ENCODE measurements at places on chromosomes 16 and 17.

- DNase-seq, result no peak
Measured at GRCh38 chr16:83727018-83727417, 80.8 kb upstream of the HSBP1 start.

GRCh38 chr17:64653325-64653984, 8.7 kb downstream of the SMURF2 start:
- no peak for DNase-seq

DNA sequence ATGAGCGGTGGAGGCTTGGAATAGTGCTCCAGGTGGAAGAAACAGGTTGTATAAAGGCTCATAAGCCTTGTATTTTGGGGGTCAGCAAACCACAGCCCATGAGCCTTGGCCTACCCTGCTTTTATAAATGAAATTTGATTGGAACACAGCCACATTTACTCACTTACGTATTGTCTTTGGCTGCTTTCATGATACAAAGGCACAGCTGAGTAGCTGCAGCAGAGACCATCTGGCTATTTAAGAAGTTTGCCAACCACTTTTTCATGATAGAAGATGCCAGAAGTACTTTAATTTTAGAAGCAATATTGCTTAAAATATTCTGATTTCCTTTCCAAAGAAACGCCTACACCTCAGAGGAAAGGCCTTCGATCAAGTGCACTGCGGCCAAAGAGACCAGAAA, 73.8 kb downstream of the C17orf58 start:
- no peak for DNase-seq

GRCh38 chr17:17698371-17698770, 17.1 kb downstream of the RAI1 start:
- DNase-seq, result no peak

- no peak for DNase-seq
Measured at GRCh38 chr16:73190256-73190655, 142.3 kb upstream of the ZFHX3 start.

GRCh38 chr17:47878203-47879027, 17.6 kb upstream of the SP2 start:
- DNase-seq, result no peak

Measured in tibial nerve (tissue), 4 donors.